ENCODE measurements at places on chromosomes 11 and 22. TPM values are rescaled to one million over a fixed set of nuclear protein-coding genes. Genes with fewer than 3 reads are reported as not detected.

DNA sequence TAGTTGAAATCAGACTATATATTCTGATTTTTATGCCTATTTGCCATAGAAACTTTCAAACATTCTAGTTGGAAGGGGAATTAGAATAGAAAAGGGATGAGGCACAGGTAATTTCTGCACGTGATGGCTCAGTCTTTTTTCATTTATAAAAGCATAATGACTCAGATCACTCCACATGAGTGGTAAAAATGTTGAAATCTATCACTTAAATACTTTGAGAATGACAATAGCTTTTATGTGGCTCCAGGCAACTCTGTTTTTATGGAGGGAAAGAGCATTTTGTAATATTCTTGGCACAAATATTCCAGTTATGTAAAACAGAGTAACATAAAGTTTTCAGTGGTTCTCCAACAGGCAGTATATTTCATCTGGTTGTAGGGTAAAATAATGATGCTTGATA, 5.9 kb upstream of the MMP3 start:
- no peak for DNase-seq

DNA sequence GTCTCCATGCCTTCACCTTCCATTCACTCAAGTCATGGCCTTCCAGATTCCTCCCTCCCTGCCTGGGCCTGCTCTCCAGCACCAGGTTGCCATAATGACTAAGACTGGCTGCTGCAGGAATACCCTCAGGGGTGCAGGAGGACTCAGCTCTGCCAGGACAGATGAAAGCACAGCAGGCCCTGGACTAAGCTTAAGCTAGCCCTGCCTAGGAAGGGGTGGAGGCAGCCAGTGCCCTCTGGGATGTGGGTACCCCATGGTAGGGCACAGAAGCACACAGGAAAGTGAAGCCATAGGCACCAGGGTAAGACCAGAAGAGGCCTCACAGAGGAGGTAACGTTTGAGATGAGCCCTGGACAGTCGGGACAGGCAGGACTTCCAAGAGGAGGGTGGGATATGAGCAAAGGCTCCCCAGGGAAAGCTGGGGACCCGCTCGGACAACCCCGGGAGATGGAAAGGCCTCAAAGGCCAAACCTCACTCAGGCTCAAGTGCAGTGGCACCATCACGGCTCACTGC, 3.0 kb upstream of the RIN1 start:
- DNase-seq, result no peak

GRCh38 chr11:115408036-115408921, 95.9 kb downstream of the CADM1 start:
- no peak for DNase-seq

Gene CCDC188
- total RNA-seq, result not detected

- no peak for DNase-seq
Observed at GRCh38 chr11:72125956-72126355, 9.6 kb upstream of the FOLR3 start.

DNA sequence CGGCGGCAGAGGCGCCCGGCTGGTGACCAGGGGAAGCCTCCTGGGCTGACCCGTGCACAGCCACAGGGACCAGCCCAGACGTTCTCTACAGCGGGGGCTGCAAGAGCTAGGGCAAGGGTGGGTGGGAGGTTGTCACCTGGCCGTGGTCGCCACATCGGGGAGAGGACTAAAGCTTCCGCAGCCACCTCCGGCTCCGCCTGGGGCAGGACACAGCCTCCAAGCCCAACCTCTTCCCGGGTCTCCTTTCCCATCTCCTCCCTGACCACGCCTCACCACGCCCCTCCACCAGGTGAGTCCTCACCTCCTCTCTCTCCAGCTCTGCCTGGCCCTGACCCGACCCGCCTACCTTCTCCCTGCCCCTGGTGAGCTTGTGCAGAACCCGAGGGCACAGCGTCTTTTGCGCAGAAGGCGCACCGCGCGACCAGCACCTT, 75.9 kb upstream of the LMO1 start:
- no peak for DNase-seq

DNA sequence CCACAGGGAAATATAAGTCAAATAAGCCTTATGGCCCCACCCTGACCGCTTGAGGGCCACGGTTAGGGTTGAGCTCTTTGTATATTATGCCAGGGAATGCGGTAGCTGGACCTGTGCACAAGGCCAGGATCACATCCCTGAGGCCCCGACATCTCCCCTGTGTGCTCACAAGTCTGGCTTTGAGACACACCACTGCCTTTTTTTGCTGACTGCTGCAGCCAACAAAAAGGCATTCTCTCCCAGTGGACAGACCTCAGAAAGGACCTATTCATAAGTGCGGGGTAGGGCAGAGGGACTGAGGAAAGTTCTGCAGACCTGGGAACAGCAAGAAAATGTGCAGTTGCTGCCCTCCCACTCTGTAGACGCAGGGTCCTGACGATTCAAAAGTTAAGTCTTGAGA, 3.4 kb upstream of the SIDT2 start:
- no peak for DNase-seq

- DNase-seq, result no peak
Observed at GRCh38 chr11:117175781-117176180, 2.8 kb upstream of the SIDT2 start.

GRCh38 chr22:32477596-32477995, 3.0 kb downstream of the FBXO7 start:
- no peak for DNase-seq

DNA sequence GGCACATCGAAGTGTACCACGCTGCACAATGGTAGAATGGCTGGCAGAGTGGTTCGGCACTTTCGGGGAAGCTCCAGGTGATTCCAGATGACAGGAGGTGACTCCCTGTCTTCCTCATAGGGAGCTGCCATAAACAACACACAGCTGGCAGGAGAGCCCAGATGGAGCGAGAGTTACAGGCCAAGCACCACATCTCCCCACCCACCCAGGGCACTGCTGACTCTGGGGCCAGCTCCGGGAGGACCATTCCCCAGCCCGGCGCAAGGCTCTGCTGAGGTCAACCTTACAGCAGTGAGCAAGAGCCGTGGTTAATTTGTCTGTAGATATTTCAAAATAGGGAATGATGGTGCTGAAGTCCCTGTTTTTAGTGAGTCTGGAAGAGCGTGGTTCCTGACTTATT, 78.8 kb upstream of the HMGXB4 start:
- DNase-seq, result no peak

GRCh38 chr11:59918480-59918879, 19.8 kb upstream of the OOSP1 start:
- DNase-seq, result no peak

GRCh38 chr11:76391021-76391420, 9.9 kb downstream of the GVQW3 start:
- DNase-seq, result no peak

DNA sequence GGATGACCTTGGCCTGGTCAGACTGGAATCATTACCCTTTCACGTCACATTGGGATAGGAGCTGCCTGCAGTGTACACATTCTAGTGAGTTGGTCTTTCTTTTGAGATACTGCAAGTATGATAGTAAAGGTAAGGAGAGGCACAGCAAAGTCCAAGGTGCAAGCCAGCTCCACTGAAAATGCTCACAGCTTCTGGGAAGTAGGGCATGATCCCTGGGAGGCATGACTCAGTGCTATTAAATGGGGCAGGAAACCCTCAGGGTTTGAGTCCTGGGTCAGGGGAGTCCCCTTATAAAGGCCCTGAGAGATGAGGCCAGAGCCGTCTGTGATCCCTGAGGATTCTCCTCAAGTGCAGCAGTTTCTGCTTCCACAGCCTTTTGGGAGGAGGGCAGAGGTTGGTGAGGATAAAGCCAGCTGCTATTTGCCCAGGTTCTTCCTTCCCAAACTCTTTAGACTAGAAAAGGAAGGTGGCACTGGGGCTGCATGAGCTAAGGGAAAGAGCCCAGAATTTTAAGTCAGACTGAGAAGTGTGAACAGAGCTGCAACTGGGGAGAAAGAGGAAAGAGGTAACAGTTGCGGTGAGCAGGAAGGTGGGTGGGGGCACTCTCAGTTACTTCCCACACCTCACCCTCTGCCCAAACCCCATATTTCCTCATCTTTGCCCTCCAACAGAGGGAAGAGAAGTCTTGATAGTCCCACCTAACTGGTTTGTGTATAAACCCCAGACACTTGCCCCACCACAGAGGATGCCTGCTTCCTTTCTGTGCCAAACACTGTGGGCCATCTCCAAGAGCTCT, 14.4 kb upstream of the OR52K1 start:
- no peak for DNase-seq

DNA sequence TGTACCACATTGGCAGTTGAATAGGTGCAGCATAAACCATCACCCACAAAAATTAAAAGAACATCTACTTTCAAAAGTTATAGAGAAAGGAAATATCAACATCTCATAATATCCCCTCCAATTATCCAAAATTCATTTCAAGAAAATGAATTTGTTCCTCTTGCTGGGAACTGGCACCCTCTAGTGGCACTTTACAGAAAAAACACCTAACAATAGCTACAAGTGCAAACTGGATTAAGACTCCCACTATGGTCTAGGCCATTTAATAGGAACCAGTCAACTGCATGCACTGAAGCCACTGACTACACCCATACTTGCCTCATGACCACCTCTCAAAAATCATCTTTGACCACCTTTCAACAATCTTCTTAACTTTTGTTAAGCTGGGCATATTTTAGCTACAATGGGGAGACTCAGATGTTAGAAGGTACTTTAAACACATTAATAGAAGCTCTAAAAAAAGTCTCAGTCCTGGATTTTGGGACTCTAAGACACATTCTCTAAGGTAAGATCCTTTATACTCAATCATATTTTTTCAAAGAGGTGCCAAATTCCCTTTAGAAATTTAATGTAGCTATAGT, 17.3 kb downstream of the TRAF6 start:
- DNase-seq, result no peak

Gene PHETA2
- total RNA-seq, result 11.2 TPM

DNA sequence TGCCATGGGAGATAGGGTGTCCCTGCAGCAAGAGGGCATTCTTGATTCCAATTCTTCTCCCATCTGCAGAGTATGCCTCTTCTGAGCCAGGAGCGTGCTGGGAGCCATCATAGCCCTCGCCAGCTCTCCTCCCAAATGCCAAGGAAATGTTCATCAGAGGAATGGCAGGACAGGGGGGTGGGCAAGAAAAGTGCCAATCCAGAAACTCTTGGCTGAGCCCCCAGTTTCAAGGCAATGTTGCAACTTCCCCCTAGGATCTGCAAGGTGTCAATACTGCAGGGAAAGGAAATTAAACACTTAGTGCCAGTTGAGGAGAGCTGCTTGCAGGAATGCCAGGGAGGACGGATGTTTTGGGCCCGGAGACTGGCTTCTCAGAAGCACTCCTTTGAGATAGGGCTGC, 94.8 kb upstream of the PRDM11 start:
- no peak for DNase-seq

- no peak for DNase-seq
Observed at GRCh38 chr22:36379593-36380361, 8.0 kb downstream of the MYH9 start.

Gene FBLN1
- 58.5 TPM for total RNA-seq

- DNase-seq, result no peak
Observed at GRCh38 chr11:45748801-45749200, 56.1 kb upstream of the SLC35C1 start.

DNA sequence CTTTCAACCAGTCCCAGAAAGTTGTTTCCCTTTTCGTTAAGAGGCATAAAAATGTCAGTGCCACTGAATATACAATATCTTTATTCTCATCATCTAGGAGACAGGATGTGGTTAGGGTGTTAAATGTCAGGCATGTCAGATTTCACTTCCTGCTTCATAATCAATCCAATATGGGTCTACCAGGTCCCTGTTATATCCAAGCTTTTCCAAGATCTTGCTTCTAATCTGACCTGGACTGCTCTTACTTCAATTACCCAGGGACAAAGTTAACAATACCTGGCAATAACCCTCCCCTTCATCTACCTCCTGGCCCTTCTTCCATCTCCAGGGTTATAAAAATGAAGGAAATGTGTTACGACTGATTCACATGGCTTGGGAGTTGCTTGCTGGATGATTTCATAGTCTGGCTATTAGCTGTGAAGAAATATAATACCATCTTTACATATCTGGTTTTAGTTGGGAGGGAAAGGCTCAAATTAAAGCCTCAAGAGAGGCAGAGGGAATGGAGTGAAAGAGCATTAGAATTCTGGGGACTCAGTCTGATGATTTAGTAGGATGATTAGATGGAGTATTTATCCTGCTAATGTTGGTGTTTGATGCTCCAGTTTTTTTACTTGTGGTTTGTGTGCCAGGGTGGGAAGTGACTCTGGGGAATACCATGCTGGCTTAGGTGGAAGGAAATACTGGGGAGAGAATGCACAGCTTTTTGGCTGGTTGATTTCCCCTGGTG, 534.3 kb downstream of the ETS1 start:
- DNase-seq, result no peak

DNA sequence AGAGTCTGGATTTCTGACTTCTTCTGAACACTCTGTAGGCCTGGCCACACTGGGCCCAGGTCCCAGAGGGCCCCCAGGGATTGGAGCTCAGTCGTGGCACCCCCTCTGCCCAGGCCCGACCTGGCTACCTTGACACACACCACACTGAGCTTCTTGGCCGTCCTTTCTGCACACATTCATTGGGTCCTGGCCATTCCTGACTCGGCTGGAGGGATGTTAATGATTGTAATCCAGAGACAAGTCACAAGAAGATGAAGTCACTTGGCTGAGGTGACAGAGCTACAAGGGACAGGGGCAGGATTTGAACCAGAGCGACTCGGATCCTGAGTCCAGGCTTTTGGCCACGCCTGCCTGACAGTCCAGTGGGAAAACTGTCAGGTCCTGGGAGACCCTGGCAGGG, 23.9 kb upstream of the PDGFB start:
- no peak for DNase-seq

Gene ANGPTL5
- not detected for total RNA-seq

DNA sequence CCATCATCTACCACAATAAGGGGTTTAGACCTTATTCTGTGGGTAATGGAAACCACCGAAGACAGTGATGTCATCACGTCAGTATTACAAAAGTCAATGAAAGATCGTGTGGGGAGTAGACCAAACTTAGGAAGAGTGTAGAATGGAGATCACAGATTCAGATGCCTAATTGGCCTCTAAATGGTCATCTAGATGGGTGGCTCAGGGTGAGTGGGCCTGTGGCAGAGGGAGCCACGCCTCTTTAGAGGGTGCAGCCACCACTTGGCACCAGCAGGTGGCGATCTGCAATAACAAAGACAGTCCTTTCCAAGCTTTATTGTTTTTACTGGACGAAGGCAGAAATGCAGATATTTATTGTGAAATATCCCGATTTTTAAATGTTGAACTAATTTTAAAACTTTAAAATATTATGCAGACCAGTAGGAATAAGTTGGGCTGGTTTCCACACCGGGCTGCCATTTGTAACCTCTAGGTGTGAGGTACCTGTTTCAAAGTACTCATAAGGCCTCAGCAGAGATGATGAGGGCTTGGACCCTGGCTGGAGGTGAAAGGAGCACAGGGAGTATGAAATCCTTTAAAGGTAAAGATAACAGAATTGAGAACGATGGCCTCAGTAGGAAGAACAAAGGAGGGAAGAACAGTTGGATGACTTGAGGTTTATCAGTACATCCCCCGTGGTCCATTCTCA, 222.0 kb downstream of the DBX1 start:
- DNase-seq, result no peak

Gene NPAS4
- total RNA-seq, result not detected

Gene CLNS1A
- 112 TPM for total RNA-seq

- DNase-seq, result no peak
Observed at GRCh38 chr11:68469122-68469521, 8.6 kb downstream of the PPP6R3 start.

Gene ROM1
- 1.4 TPM for total RNA-seq

GRCh38 chr22:31160328-31160978, 471 bp downstream of the RNF185 start:
- DNase-seq, result no peak

GRCh38 chr22:41947424-41948080, 600 bp upstream of the CENPM start:
- no peak for DNase-seq

Gene SLC25A45
- total RNA-seq, result 1.2 TPM

Gene TP53AIP1
- not detected for total RNA-seq

Data from epithelial cell of proximal tubule (primary cell).